ENCODE measurements at places on chromosomes 6 and 20.

DNA sequence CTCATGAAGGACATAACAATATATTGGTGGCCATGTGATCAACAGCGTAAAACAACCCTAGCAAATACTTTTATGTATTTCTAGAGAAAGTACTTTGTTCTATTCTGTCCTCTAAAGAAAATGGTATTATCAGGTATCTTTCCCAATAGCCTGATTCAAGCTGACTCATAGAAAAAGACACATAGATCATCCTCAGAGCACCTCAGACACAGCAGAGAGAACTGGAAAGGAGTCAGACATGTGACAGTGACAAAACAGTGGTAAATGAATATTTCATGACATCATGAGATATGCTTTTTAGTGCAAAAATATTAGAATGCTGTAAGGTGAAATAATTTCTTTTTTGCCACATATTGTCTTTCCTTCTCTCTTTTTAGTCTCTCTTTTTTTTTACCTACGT, 1355.0 kb upstream of the MAP3K7 start:
- DNase-seq = no peak

GRCh38 chr6:8170245-8170644, 67.9 kb upstream of the EEF1E1 start:
- no peak for DNase-seq

GRCh38 chr20:49966861-49967260, 15.9 kb upstream of the SNAI1 start:
- no peak for DNase-seq

DNA sequence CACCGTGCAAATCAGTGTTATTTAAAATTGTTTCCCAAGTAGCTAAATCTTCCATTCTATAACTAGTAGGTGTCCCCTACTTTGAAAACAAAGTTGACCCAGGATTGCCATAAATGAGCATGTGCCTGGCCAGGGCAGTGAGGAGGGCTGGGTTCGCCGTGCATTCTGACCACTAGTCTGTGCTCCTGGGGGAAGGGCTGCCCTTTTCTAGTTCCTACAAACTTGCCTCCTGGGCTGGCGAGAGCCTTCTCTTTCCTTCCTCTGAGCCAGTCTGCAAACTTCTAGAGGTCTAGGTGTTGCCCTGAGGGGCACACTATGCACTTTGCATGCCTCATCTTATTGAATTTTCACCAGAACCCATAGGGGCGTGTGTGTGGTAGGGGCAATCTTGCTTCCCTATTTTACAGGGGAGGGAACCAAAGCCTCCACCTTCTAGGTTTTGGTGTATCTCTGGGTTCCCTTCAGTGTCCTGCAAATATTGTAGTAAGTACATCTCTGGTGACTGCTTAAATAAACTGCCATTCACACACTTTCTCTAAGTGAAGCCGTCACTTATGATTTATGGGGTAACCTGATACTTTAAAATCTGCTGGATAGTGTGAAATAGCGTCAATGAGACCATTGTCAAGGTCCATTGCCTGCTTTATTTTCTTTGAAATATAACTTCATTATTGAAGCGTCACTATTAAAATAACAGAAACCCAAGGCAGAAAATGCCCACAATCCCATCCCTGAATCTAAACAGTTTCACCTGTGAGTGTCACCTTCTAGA, 42.2 kb downstream of the CDH26 start:
- no peak for DNase-seq

GRCh38 chr20:48034751-48035150, 249.5 kb upstream of the SULF2 start:
- DNase-seq = no peak

GRCh38 chr6:67331304-67331703, 1303.8 kb upstream of the ADGRB3 start:
- no peak for DNase-seq

GRCh38 chr6:84136364-84137050, 90.9 kb downstream of the CEP162 start:
- DNase-seq = no peak

- no peak for DNase-seq
These were observed 8.7 kb downstream of the ZNF335 start for GRCh38 chr20:45963059-45964005.

GRCh38 chr6:143744551-143745165, 66.9 kb downstream of the PHACTR2 start:
- no peak for DNase-seq

DNA sequence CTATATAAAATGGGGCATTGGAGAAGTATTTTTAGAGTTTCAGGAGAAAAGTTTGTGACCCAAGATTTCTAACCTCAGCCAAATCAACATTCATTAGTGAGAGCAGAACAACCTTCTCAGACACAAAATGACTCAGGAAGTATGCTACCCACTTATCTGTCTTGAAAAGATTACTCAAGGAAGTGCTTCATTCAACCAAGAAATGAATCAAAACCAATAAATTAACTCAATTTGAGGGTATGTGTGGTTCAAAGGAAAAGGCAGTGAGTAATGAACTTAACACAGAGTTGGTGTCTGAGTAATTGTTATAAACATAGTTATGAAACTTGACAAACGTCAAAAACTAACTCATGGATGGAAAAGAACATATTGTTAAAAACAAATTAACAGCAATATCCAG, 227.6 kb downstream of the HAO1 start:
- DNase-seq = no peak

- no peak for DNase-seq
These were observed 315.5 kb upstream of the ARID1B start for GRCh38 chr6:156461647-156462046.

DNA sequence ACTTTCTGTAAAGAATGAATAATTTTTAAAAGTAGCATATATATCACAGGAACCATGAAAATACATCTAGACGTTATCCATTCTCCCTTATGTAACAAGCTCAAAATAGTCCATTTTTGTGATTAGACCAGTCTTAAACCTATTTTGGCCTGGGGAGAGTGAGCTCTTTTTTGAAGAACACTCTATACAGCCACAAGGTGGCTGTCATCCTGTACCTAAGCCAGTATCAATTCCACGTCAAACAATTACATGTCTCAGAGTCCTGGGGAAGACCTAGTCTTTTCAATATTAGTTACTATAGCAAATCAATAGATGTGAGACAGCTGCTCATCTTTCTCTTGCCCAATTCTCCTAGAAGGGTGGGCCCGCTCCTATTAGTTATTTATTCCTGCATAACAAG, 28.4 kb downstream of the FBXO5 start:
- DNase-seq = no peak

DNA sequence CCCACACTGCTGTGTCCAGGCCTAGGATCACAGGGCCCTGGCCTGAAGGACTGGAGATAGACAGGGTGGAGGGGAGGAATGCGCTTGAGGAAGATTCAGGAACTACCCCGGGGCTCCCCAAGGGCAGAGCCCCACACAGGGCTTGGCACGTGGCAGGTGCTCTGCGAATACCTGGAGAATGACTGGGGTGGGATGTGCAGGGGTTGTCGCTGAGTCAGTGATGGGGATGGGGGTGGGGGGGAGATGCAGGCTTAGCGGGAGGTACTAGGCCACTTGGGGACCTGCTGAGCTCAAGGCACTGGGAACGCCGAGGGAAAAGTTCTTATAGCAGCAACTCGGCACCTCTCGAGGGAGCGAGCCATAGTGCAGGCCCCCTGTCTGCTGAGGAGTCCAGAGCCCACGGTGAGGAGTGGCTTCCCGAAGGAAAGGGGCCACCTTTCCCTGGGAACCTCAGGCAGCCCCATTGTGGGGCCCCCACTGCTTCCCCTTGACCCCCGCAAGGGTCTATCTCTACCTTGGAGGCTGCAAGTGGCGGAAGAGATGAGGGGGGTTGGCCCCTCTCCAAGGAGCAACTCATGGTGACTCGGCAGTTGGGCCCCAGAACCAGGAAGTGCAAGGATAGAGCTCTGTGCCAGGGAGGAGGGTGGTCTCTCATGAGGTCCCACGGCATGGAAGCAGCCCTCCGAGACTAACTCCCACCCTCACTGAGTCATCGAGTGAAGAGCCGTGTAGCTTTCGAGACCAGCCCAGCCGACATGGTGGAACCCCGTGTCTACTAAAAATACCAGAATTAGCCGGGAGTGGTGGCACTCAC, 33.1 kb downstream of the SRC start:
- DNase-seq = peak; percentile 58

GRCh38 chr6:20227350-20227749, 15.1 kb upstream of the MBOAT1 start:
- DNase-seq = no peak

- DNase-seq = no peak
These were observed 55.5 kb downstream of the TPBG start for GRCh38 chr6:82419132-82419581.

DNA sequence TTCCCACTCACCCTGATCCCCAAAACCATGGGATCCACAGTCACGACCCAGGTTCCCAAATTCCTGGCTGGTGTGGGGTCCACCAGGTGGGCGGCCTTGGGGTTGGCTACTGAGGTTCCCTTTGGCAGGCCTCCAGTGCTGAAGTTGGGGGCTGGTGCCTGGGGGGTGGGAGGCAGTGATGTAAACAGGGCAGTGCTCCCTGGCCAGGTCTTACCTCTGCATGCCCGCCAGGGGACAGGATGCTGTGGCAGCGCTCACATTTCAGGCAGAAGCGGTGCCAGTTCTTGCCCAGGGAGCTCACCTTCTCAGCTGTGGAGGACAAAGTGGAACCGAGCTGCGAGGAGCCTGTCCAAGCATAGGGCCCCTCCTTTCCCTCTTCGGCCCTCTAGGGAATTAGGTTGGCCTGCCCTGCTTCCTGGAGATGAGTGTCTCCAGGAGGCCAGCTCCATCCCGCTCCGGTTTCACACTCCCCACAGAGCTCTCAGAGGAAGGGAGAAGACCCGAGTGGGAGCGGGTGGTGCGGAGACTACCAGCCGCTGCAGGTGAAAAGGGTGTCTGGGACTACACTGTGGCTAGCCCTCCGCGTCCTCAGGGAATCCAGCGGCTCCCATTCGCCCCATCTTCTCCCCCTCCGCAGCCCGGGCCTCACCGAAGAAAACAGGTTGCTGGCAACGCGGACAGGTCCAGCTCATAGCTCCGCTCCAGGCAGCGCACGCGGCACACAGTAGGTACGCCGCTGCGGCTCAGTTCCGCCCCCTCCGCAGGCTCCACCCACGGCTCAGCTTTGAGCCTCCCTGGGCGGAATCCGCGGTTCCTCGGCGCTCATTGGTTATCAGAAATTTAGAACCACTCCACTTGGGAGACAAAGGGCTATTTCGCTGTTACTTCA, at the start of gene CRIP3:
TSS of gene CRIP3 (minus strand) at position 726 of the 889 bp plus-strand sequence. CDS start at position 692, 34 bp downstream.
- DNase-seq = peak; percentile 91

- peak; percentile 32 for DNase-seq
These were observed 27.6 kb downstream of the ZNF311 start for GRCh38 chr6:28977341-28978132.

GRCh38 chr6:154605178-154605881, 94.8 kb upstream of the CNKSR3 start:
- DNase-seq = no peak

DNA sequence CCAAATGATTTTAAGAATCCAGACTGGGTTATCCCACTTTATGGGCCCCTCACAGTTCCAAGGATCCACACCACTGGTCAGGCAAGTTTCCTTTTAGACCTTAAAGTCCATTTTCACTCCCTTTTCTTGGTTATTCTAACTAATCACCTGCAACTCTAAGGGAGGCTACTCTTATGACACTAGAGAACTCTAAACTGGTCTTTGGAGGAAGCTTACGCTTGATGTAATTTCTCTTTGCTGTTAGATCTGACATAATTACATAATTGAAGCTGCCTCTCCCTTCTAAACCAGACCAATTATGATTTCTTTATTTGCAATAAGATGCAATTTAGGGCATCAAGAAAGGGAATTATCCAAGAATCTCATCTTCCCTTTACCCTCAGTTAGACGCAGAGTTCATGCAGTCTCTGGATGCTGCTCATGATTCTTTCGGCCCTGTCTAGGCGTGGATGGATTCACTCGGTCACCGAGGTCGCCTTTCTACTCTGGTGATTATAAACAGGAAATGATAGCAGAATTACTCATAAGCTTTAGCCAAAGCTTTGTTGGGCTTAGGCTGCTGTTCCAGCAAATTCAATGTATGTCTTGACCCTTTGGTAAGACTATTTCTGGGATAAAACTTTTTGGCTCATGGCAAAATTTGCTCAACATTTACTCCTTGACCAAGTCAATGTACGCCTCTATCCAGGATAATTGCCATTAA, 166.4 kb upstream of the PRND start:
- no peak for DNase-seq

- DNase-seq = peak; percentile 53
These were observed 46.3 kb downstream of the GOPC start for GRCh38 chr6:117555882-117556498.

DNA sequence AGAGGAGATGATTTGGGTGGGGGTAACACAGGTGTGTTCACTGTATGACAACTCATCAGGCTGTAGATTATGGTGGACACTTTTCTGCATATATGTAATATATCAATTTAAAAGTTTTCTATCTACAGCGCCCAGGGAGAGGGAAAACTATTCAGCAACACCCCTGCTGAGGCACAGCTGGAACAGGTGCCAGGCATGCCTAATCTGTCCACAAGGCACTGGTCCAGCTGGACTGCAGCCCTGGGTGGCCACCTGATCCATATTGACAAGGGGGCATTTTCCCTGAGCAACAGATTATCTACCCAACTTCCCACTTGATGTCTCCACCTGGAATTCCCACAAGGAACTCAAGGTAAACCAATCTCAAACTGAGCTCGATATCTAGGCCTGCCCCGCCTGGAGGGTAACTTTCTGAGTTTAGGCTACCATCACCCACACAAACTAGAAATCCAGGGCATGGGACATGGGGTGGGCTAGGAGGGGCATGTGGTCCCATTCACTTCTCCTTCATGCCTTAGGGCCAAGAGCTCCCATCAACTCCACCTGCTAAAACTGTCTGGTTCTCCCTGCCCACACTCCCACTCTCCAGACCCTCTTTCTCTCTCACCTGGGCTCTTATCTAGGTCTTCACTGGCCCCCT, 4.6 kb downstream of the SLC22A16 start:
- no peak for DNase-seq

- no peak for DNase-seq
These were observed 1.2 kb upstream of the TMEM217 start for GRCh38 chr6:37259191-37259590.

GRCh38 chr20:32364554-32365208, 6.5 kb downstream of the ASXL1 start:
- no peak for DNase-seq

DNA sequence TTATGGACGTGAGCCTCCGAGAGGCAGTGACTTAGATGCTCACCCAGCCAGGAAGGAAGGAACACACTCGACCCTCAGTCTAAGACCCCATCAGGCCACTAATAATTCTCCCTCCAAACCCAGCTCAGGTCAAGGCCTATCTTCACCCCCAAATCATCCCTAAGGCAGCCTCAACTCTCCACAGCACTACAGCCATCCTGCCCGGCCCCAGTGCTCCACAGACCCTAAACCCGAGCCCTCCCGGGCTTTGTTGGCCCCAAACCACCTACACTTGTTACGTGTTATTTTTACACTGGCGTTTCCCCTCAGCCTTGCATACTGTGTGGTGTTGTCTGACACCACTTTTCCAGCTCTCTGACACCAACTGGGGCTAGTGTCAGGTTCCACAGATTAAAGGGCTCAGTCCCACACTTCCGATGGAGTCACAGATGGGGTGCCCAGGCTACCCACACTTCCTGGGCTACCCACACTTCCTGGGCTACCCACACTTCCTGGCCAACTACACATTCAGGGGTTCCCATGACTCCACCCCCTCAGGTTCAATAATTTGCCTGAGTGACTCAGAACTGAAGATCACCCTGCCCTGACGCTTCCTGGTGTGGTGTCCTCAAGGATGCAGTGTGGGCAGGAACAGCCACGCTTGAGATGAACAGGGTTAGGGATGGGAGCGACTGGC, 25.3 kb downstream of the RBCK1 start:
- peak; percentile 43 for DNase-seq

- no peak for DNase-seq
These were observed 338.7 kb downstream of the PREX1 start for GRCh38 chr20:48489046-48489463.

GRCh38 chr6:154806804-154807203, 73.6 kb downstream of the SCAF8 start:
- DNase-seq = no peak

- no peak for DNase-seq
These were observed 12.4 kb upstream of the CCN6 start for GRCh38 chr6:112041535-112041934.

Data from posterior cingulate gyrus (tissue), 11 donors.